EL (cell line): ENCODE measurements at places on chromosomes 1 and 21.

GRCh38 chr1:167645140-167645541, 15.1 kb downstream of the RCSD1 start:
- DNase-seq, result no peak

DNA sequence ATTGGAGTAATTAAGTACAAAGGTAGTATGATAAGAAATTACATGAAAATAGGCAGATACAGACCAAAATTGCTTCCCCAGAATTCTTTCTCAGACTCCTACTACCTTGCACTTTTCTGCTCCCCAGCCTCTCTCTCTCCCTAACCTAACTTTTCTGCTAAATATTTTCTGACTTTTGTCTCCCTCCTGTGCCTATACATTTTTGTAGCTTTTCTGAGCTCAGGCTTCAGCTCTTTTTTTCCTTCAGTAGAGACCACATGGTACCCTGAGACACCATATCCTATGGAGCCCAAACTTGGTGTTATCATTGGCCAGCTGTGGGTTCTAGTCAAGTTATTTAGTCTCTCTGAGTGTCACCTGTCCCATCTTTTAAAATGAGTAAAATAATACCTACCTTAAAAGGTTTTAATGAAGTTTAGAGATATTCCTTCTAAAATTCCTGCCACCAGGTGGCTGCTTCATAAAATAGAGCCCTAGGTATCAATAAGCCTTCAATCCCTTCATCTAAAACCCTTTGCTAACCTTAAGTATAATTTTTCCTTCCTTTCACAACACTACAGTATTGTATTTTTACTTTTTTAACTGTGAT, 237.6 kb upstream of the DUSP10 start:
- no peak for DNase-seq

DNA sequence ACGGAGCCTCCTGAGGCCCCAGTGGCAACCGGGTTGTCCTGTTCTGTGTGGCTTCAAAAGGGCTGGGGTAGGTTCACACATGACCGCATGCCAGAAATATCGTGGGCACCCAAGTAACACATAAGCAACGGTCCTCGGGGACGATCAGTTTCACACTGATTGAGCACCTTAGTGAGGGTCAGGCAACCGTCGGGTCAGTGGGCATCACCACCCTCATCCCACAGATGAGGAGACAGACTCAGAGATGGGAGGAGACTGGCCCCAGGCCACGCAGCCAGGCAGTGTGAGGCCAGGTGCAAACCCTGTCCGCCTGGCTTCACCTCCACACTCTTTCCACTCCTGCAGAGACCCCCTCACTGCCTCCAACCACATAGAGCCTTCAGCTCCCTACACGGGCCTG, 309.8 kb downstream of the MATN1 start:
- DNase-seq, result no peak

GRCh38 chr1:240090957-240091600, 604 bp upstream of the FMN2 start:
- no peak for DNase-seq

GRCh38 chr1:209802780-209803152, 3.2 kb downstream of the IRF6 start:
- no peak for DNase-seq

DNA sequence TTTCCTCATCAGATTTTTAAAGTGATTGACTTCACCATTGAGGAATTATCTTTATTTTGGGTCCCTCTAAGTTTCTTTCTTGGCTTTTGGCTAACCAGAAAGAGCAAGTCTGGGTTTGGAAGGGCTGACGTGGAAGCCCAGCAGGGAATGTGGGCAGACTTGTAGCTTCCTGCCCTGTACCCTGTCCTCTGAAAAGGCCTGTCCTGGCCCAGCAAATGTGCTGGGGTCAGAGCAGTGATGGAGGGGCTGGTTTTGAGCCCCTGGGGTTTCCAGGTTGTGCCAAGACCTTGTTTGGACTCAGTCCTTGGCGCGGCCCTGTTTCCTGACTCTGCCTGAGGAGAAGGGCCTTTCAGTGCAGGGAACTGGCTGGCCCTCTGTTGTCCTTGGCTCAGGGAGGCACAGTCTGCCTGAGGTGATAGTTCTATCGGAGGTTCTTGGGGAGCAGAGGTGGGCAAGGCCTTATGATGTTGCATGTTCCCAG, 72.1 kb downstream of the UCK2 start:
- DNase-seq, result peak; percentile 43

GRCh38 chr21:35095859-35096291, 46.8 kb upstream of the RUNX1 start:
- DNase-seq, result no peak

DNA sequence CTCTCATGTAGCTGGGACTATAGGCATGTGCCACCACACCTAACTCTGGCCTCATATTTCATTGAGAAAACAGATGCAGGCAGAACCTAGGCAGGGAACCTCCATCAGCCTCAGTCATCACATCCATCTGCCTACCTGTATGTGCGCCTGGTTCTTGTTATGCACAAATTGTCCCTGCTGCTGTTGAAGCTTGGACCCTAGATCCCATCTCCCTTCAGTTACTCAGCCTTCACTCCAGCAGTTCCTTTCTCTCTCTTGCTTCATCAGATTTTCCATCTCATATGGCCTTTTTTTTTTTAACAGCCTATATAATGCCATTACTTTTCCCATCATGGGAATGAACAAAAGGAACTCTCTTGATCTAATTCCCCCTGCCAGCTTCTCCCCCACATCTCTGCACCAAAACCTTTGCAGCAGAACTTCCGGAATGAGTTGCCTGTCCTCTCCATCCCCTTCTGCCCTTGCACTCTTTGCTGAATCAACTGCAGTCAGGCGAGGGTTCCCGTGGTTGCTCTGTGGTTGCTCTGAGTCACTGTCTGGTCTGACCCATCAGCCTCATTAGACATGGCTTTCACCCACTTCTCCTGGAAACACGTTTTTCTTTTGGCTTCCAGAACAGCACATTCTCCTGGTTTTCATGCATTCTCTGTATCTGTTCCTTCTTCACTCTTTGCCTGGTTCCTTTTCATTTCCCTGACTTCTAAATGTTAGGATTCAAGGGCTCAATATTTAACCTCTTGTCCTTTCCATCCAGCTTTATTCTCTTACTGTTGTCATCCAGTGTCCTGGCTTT, 41.5 kb downstream of the UBE4B start:
- DNase-seq, result peak; percentile 95

DNA sequence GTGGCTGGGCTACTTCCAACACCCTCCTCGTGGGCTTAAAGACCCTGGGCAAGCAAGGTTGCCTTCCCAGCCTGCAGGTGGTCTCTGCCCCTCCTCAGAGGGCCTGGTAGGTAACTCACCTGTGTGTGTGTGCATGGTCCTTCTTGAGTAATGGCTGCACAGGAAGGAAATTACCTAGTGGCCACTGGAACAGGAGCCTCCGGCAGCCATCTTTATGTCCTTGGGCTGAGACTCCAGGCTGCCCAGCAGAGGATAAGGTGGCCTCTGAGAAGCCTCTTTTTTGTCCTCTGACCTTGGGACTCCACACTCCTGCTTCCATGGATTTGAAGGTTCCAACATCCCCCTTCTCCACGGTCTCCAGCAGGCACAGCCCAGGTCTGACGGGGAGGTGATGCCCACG, 20.0 kb downstream of the DRAXIN start:
- no peak for DNase-seq

DNA sequence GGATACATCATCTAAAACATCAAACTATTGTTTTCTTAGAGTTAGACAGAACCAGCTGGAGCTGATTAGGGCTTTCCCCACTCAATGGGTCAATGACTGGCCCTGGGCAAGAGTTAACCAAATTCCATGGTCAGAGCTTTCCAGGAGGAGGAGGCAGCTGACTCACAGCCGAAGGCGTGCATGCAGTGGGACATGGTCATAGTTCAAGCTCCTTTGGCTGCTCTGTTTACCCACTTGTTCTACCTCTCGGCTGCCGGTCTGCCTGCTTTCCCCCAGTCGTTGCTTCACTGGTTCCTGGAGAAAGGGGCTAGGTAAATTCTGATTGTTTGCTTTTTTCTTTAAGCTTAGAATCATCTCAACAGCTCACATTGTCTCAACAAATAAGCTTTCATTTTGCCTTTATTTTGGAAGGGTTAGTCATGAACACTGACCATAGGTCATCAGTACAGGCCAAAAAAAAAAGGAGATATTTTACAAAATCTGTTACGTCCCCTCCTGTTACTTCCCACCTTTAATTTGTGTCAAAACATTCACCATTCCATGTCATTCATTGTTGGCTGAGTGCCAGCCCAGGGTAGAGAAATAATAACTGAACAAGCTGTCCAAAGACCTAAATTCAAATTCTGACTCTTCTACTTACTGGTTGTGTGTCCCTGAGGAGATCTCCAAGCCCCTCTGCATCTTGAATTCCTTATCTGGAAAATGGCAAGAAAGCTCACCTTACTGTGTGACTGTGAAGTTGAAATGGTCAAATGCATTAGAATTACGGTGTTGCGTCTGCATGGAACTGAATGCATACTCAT, 12.0 kb downstream of the MAB21L3 start:
- peak; percentile 95 for DNase-seq

- DNase-seq, result peak; percentile 7
These were observed 375.4 kb downstream of the COL11A1 start for GRCh38 chr1:102732927-102733326.

- peak; percentile 36 for DNase-seq
These were observed 52.3 kb downstream of the PAPPA2 start for GRCh38 chr1:176515310-176515709.

GRCh38 chr1:43557744-43558245, 27.1 kb downstream of the PTPRF start:
- DNase-seq, result no peak

DNA sequence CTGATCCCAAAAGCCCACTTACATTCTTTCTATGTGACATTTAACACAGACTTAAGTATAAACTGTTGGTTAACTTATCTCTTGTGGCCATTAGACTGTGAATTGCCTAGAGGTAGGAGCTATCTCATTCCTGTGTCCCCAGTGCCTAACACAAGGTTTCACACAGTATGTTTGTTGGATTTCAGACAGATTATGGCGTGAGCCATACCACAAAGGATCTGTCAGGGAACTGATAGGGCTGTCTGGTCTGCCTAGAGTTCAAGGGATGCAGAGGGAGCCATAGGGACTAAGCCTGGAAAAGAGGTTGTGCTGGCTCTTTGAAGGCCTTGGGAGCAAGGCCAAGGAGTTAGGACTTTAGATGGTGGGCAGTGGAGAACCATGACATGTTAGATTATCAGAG, 40.0 kb downstream of the MEF2D start:
- DNase-seq, result no peak

DNA sequence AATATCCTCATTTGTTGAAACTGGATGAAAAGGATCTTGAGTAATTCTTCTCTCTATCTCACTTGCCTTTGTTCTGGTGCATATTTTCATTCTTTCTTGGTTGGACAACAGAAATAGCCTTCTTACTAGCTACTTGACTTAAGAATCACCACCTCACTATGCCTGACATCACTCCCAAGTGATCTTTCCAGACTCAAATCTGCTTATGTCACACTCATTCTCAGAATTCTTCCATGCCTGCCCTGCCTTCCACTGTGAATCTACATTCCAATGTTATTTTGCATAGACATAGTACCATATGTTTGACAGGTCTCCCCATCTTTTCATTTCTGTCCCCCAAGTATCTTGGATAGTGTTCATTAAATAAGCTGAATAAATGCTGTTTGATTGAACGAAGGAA, 78.5 kb upstream of the DPYD start:
- DNase-seq, result peak; percentile 96

DNA sequence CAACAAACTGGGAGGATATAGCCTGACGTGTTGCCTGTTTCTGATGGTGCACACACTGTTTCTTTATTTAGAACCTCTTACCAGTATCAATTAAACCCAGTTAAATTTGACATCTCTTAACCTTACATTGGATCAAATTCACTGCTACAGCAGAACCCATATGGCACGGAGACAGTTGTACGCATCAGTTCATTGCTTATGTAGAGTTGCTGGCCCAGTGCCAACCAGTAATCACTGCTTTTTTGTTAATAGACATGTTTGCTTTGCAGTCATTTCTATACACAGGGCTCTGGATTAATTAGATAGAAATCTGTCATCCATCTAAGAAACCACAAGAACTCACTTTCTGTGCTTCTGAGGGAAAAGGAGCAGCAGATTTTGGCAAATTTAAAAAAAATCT, 154.0 kb downstream of the RWDD3 start:
- no peak for DNase-seq

- DNase-seq, result no peak
These were observed 326.1 kb downstream of the NCAM2 start for GRCh38 chr21:21324297-21324696.

- DNase-seq, result peak; percentile 64
These were observed 7.0 kb downstream of the EFNA3 start for GRCh38 chr1:155085504-155086127.

GRCh38 chr1:65959896-65960567, 167.3 kb downstream of the PDE4B start:
- DNase-seq, result no peak

GRCh38 chr1:246907472-246907871, 24.3 kb downstream of the AHCTF1 start:
- DNase-seq, result peak; percentile 39

DNA sequence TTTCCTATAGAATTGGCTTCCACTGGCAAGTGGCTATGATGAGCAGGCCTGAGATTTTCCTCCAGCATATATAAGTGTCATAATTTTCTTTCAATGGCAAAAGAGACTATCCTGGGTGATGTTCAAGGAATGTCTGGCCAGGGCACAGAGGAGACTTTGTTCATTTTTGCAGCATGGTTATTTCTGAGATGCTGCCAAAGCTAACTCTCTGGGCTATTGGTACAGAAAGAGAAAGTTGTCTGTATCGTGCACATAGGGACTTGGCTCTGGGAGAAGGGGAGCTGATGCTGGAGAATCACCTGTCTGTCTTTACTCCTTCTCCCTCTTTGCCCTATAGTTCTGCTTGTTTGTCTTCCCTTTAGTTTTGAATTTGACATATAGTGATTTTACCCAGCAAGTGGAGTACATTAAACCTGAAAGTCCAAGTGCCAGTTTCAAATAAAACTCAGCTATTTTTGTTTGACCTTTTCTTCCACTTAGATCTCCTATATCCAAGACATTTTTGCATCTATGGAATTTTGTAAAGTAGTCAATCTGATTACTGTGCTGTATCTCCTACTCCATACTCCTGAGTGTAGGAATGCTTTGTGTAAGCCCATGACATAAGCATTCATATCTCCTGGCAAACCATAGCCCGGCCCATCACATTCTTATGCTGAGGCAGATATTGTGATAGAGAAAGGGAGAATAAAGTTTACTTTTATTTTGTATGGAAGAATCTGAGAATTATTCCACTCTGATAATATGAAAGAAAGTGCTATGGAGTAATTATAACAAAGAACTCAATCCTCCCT, 3.9 kb downstream of the FNDC7 start:
- DNase-seq, result no peak

DNA sequence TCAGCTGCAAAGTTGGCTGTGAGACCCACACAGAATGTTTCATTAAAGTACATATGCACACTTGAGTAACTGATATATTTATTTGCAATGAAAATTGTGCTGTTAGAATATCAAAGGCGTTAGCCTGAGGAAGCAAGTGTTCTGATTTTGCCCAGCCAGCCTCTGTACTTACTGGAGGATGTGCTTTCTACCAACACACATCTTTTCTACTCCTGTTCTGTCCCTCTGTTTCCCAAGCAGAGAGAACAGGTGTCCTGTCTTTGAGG, 31.4 kb downstream of the ELAVL4 start:
- no peak for DNase-seq

GRCh38 chr1:198531891-198532290, 8.6 kb downstream of the ATP6V1G3 start:
- no peak for DNase-seq
